ENCODE measurements at places on chromosomes 6 and 20.
A peak's percentile ranks its signal among the peaks of the same experiment; 100 is the strongest.

DNA sequence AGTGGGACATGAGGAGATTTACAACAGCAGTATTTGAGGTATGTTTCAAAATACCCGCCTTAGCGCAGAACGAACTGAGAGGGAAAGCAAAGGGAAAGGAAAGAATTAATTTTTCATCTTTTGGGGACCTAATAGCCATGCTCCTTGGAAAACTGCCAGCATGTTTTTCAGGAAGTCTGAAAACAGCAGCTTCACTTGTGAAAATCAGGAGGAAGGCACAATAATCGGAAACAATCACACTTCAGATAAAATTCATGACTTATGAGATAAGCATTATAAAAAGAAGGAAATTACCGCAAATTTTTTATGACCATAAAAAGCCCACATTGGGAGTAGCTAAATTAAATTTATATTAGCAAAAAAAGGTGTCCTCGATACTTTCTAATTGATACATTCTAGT lies 541.1 kb downstream of the HAO1 start:
- no peak for DNase-seq

DNA sequence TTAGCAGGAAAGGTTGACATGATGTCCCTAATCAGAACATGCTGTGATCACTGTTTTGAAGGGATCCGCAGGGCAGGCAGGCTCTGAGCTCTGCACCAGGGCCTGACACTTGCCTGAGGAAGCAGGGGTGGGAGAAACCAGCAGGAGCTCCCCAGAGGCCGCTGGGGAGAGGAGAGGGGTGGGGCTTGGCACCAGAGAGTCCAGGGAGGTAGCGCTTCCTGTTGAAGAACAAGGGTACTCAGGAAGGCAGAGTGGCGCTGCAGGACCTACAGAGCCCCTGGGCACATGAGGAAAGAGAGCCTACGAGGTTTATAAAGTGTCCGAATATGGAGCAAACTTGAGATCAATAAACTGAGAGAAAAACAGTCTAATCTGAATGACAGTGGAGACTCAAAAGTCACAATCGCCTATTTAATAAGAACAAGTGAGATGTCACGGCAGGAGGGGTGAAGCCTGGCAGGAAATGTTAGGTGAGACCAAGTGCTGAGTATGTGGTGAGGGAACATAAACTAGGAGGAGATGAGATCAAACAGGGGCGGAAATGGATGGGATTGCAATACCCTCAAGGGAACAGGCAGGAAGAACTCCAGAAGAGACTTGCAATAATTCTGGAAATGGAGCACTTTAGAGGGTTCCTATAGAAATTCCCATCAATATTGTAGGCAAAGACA lies 5.8 kb upstream of the TBXT start:
- no peak for DNase-seq

DNA sequence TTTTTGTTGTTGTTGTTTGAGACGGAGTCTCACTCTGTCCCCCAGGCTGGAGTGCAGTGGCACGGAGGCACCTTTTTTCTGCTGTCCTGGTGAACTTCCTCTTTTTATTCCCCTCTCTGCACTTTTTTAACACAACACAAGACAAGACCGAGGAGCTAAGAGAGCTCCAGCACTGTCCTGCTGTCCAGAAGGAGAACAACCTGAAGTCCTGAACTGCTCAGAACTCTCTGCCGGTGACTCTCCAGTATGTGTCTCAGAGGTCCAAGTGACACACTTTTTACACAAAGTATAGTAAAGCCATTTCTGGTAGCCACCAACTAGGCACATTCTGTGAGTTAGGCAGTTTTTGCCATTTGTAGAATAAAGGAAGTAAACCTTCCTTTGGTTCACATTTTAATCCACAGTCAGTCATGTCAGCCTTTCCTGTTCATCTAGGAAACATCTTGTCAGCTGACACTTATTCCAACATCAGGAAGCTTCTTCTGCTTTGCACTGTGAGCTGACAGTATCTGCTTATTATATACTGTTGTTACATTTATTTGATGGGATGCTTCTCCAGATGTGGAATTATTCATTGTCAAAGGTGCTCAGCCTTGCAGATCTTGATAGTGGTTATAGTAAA lies 28.1 kb upstream of the TXNDC5 start:
- DNase-seq: no peak

DNA sequence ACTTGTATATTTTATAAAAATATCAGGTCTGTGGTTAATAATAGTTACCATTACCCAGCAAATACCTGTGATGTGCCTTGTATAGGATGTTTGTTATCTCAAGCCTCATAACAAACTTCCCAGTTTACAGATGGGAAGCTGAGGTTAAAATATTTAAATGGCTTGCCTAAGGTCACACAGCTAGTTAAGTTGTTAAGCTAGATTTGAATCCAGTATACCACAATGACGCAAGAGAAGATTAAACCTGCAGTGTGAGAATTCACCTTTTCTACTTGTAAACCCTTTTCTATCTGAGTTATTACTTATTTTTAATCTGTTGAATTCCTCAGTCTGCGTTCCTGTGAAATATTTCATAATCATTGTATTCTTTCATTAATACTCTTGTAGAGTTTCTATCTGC lies 4.9 kb downstream of the DSP start:
- DNase-seq: no peak

- peak; percentile 25 for DNase-seq
These were observed 815 bp upstream of the ITPR3 start for GRCh38 chr6:33620158-33620855.

DNA sequence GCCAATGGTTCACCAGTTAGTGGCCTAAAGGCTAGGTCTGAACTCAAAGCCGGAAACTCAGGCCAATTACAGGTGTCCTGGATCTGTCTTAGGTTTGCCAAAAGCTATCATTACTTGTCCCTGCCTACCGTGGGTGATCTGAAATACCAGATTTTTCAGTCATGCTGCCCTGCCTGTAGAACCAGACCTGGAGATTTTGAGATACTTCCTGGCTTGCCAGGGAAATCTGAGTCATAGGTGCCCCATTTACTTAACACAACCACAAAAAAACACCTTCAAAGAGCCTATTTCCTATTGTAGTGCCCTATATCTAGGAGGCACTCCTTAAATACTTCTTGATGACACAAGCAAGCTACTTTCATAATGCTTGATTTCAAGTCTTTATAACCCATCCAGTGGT lies 13.9 kb upstream of the RANBP9 start:
- no peak for DNase-seq

DNA sequence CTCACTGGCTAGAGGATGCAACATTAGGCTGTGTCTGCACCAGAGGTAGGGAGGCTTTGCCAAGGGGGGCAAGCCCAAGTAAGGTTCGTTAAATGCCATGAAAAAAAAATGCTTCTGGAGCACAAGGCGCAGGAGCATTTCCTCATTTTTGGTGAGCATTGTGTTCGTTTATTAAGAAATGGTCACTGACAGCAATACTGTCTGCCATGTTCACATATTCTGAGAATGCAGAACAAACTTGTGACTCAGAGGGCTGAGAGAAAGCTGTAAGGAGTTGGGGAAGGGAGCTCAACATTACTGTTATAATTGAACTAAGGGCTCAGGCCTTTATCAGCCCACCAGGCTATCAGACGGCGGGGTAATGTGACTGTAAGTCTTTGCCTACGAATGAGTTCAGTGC lies 465.4 kb upstream of the BTBD3 start:
- no peak for DNase-seq

GRCh38 chr6:29720863-29721262 lies 2.4 kb upstream of the HLA-F start:
- no peak for DNase-seq

DNA sequence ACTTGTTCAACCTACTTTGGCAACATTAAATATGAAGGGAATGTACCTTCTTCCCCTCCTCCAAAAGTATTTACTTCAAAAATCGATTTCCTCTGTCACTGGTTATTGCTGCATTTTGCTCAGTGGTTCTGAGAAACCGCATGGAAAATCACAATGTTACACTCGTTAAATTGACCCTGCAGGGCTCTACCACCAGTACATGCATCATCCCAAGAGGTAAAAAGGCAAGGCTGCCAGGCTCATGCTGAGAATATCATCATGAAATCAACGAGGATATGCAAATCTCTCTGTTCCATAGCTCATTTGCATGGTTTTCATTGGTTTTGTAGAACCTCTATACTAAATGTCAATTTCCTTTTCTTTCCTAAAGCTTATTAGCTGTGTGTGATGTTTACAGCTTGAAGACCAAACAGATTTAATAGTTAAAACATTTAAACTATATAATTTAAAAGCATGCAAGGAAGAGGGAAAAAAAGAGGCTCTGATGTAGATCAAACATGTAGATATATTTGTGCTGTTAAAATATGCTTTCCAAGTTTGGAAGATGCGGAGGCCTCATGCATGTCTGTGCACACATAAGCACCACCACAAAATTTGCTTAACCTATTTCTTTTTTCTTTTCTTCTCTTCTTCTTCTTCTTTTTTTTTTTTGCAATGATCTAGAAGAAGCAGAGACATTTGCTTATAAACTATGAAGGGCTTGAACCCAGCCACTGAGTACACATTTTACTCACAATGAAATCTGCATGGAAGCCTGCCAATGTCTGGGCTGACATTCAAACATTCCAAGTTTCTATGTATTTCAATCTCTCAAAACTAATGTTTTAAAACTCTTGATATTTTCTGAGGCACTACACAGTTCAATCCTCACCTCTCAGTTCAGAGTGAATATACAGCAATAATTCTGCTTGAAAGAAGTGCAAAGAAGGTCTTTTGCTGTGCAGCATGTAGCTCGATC lies 194.0 kb downstream of the GMPR start:
- no peak for DNase-seq

Data from hematopoietic multipotent progenitor cell treated with erythropoietin and hydrocortisone succinate and interleukin-3 and kit ligand, for 8 days (in vitro differentiated cells).